ENCODE measurements at places on chromosomes 3 and 15.

GRCh38 chr3:79994397-79994796 lies 226.6 kb upstream of the ROBO1 start:
- DNase-seq, result no peak

DNA sequence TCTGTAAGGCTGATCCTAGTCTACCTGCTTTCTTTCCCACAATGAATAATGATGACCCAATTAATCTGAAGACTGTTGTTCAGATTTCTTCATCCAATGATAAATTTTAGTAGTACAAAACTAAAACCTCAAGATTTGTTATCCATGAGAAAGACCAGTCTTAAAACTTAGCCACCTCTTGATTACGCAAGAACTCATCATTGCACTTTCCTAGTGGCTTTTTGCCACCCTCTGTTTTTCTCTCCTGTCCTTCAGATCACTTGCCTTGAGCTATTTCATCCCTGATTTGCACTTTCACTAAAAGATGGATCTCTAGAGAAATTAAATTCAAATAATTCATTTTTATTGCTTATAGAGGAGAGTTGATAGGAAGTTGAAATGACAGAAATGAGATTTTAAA lies 142.7 kb upstream of the RBMS3 start:
- DNase-seq, result no peak

DNA sequence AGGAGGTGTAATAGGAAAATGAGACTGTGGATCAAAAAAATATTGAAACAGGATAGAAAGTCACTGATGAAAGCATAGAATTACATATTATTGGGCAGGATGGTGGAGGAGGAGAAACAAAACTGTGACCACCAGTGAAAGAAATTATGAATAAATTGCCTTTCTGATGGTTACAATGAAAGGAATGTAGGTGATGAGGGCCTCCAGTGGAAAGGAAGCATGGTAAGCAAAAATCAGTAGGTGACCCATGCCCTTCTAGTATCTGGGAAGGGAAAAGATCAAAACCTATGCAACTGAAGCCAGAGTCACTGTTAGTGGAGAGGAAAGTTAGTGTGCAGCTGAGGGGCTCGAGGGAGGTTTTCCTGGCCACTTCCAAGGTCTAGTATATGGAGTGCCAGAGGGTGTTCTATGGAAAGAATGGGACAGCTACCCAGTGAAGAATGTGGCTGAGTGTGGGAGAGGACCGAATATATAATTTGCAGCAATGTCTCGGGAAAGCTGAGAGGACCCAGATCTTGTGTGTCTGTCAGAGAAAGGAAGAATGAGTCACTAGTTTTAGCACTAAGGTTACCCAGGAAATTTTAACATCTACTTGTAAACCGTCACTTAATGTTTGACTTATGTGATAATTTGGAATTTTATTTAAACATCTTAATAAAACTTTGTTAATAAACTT lies 146.2 kb downstream of the NFKBIZ start:
- DNase-seq, result no peak

DNA sequence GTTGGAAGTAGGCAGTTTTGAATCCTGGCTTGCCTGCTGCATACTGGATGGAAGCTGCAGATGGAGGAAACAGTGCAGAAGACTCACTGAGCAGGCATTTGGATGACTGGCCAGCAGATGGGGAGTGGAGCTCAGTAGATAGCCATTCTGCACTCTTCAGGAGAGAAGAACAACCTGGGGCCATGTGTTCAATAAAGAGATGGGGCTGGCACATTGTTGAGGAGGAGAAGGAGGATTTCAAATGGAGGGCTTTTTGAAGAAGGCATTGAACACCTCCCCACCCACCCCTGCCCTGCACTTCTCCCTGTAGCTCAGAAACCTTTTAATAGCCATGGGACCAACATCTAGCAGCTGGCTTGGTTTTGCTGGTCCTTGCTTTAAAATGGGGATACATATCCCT lies 109.8 kb downstream of the CACNA1D start:
- DNase-seq, result no peak

DNA sequence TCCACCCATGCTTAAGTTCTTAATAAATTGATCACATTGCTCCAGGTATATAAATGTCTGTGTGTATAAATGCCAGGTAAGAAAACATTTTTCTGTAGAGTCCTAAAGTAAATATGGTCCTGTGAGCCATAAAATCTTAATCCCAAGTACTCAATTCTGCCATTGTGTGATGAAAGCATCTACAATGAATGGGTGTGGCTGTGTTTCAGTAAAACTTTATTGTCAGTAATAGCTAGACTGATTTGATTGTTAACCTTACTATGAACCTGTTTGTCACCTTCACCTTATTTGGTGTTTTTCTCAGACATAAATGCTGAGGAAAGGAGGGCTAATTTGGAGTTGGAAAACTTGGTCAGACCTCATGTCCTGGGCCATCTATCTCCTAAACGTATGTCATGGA lies 683.5 kb upstream of the GRM7 start:
- DNase-seq, result no peak

DNA sequence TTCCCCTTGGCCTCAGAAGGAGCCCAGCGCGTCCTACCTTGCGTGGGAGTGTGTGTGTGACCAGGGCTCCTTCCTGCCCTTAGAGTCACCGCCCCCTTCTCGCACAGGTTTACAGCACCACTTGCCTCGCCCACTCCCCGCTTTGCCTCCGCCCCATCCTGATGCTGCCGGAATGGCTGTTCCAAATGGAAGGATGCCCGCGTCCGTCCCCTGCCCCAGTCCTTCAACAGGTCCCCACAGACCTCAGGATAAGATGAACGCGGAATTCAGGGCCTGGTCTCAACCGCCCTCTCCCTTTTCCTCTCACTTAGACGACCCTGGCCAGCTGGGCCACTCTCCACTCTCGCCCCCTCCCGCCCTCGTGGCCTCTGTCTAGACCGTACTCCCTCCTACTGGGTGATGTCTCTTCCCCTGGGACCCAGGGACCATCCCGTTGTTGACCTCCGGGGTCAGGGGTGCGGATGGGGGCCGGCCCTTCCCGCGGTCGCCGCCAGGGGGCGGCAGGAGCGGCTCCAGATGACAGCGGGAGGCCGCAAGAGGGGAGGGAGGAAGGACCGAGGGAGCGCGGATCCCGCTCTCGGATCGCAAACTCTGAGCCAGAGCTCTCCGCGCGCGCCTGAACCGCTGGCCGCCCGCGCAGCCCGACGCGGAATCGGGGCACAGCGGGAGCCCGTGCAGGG lies at the start of gene THSD4:
Gene THSD4 (plus strand): TSS at position 585 of the 680 bp plus-strand sequence.
- DNase-seq, result peak; percentile 82

- DNase-seq, result no peak
These were observed 87.6 kb downstream of the LRIG1 start for GRCh38 chr3:66413151-66413751.

DNA sequence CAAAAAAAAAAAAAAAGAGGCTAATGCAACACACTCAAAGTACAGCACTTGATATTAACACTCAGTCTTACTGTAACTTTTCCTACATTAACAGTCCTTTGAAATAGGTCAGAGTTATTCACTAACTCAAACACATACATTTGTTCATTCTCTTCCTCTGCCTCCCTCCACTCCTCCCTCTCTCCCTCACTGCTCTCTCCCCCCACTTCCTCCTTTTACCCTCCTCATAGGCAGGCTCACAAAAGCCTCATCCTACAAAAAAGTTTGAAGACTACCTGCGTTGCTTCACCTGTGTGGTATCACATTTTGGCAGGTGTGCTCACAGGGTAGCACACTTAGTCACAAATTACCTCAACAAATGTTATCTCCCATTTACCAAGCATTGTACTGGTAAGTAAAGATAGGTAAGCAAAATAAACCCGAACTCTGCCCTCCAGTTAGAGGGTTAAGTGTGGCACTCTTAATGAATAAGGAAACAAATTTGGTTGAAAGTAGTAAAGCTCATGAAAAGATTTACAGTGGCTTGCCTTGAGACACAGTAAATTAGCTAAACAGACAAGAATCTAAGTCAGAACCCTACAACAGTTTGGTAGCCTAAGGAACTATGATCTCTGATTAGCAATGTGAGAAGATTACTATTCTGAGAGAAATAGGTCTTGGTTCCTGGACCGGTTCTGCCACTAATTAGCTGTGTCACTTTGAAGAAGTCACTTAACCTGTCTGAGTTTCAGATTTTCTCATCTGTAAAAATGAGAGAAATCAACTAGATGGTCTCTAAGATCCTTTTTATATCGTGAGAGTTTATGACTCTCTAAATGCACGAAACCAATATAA lies 151.0 kb upstream of the MLF1 start:
- DNase-seq, result no peak

GRCh38 chr3:126101521-126101982 lies 17.6 kb upstream of the SLC41A3 start:
- no peak for DNase-seq

DNA sequence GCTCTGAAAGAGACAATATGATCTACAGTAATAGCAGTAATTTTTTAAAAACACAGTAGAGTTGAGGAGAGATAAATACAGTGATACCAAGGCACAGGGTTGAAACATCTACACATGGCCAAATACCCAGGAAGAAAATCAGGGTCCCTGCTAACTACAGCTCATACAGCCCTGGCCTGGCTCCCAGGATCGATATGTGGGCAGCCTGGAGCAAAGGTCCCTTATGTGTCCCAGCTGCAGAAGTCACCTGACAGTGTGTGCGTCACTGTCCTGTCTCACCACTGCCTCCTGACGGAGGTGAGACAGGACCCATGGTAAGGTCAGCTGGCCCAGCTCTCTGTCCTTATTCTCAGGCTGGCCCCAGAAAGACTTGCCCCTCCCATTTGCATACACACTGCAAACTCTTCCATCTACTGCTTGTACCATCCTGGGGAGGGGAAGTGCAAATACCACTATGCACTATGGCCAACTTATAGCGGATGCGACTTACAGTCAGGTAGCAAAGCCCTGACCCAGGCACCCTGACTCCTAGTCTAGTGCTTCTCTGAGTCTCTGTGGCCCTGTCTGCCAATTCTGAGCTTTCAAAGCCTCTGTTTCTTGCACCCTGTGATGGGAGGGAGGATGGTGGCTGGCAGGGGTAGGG lies 22.0 kb upstream of the BCL2L10 start:
- no peak for DNase-seq

GRCh38 chr3:5013021-5013906 lies 34.0 kb downstream of the BHLHE40 start:
- DNase-seq, result no peak

GRCh38 chr3:120148187-120148949 lies 54.1 kb upstream of the GSK3B start:
- DNase-seq, result peak; percentile 34
